Left cardiac atrium (tissue), 4 donors: ENCODE measurements at places on chromosomes 5 and 9.

- DNase-seq, result no peak
These were observed 178.4 kb downstream of the FANCC start for GRCh38 chr9:95139126-95139525.

DNA sequence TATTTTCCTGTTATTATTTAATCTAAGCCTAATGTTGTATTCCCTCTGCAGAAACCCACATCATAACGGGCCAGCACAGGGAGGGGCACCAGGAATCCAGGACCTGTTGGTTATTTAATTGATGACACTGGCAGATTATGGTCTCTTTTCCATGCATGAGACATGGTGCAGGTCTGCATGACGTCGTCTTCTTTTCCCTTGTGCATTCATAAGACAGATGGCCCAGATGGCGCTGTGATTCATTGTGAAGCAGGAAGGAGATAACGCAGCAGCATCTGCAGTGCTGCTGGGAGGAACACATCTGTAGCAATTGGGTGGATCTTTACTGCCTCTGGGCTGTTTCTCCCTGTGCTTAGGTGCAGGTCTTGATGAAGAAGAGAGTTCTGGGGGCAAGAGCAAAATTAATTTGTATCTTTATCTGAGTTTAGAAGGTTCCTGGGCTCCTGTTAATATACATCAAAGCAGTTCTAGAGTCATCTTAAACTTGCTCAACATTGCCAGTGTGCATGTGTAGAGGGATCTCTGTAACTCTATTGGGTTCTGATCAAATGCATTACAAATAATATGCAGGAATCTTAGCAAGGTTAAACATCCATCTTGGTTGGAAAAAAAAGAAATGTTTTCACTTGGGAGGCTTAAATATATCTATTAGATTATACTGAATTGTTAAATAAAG lies 176.1 kb downstream of the PCSK1 start:
- peak; percentile 23 for DNase-seq

GRCh38 chr5:147713550-147714295 lies 68.8 kb downstream of the JAKMIP2 start:
- no peak for DNase-seq

DNA sequence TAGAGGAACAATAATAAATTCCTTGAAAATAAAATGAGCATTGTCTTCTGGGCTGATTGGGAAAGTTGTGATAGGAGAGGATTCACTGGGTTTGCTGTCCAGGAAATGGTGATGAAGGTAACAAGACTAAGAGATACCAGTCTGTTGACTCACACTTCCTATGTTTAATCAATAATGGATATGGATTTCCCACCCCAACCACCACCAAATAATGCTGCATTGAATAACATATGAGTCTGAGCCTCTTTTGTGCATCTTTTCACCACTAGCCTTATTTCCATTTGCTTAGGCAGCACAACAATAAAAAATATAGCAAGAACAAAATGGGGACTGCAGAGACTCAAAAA lies 120.2 kb upstream of the NFIB start:
- no peak for DNase-seq

GRCh38 chr9:134301387-134302129 lies 24.7 kb upstream of the RXRA start:
- DNase-seq, result peak; percentile 5

DNA sequence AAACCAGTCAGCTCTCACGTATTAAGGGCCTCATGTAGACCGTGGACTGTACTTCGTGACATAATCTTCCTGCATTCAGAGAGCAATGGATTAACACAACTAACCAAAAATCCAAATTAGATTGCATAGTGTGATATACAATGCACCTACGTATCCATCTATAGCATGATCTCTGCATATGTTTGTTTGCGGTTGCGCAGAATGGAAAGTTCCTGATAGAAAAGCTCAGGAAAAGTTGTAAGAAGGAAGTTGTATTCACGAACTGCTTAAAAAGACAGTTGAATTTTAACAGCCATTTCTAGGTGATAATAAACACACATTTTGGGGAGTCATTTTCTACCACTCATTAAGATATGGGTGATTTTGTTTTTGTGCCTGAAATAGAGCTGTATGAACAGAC lies 869.0 kb downstream of the TLE4 start:
- no peak for DNase-seq

- no peak for DNase-seq
These were observed 531.1 kb upstream of the TLE4 start for GRCh38 chr9:79040671-79041070.

- peak; percentile 52 for DNase-seq
These were observed 7.7 kb upstream of the SKP1 start for GRCh38 chr5:134184155-134185135.

GRCh38 chr5:102654559-102655349 lies 100.4 kb upstream of the PAM start:
- no peak for DNase-seq

DNA sequence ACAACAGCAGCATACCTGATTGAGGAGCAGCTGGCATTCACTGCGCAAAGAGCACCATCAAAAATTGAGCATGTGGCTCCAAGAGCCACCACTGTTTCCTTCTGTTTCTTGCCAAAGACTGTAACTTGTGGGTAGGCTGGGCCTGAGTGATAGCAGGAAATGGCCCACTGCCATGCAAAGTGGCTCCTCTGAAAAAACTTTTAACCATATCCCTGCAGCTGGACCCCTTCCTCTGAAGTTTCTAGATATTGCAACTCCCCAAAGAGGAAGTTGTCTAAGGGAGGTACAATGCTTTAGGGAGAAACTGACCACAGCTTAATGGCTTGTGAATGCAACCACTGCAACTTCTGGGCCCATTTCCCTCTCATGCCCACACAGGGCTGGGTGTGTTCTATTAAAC lies 355.4 kb upstream of the PDE4D start:
- DNase-seq, result no peak

DNA sequence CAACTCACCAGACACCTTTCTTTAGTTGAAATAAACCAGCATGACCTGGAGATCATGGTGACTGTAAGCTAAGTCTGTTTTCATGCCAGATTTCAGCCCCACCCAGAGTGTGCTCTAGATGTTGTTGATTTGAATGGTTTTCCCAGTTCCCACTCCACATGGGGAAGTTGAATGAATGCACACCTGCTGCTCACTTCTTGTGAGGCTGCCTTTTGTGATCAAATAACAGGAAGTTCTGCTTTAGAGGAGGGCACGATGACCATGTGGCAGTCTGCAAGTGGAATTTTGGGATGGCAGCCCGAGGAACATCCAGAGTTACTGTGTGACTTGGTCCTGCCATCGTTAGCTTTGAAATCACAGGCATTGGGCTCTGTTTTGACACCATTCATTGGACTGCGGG lies 18.7 kb downstream of the SLC46A2 start:
- no peak for DNase-seq

DNA sequence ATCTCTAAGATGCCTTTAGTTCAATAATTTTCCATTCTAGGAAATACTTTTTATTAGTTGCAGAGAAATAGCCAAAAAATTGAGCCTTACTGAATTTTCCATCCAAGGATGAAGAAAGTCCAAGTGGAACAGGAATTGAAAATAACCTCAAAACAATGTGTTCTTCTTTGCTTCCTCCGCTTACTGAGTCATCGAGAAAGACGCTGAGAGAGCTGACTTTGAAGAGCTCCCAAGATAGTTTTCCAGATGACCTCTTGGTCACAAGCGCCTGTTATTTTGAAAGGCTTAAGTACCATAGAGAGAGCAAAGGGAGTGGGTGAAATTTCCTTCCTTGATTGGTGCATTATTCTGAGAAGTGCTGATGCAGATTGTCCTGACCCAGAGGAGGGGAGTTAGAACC lies 253.5 kb upstream of the ATP10B start:
- DNase-seq, result no peak

DNA sequence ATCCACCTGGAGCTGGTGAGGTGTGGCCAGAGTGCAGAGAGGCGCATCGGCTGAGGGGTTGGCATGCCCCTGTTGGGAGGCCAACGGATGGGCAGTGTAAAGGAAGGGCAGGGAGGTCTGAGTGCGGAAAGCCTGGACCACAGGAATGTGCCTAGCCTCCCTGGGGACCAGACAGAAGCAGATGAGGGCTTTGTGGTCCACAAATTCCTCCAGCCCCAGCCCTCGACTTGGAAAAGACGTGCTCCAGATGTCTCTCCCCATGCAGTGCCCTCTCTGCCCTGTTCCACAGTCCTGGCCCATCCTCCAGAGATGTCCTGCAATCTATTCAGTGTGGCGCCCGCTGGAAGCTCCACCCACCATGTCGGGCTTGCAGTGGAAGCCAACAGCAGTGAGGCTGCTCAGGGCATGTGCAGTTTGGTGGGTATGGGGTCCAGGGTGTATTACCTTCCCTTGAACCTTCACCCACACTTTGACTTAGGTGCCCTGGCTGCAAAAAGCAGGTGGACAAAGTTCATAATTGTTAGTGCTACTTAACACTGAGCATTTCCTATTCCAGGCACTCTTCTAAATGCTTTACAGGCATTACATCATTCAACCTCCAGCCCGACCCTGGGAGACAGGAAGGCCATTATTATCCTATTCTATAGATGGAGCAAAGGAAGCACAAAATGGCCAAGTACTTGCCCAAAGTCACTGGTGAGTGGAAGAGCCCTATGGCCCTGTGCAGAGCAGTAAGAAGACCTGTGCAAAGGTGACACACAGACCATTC lies 120.2 kb upstream of the SLC25A48 start:
- DNase-seq, result no peak

DNA sequence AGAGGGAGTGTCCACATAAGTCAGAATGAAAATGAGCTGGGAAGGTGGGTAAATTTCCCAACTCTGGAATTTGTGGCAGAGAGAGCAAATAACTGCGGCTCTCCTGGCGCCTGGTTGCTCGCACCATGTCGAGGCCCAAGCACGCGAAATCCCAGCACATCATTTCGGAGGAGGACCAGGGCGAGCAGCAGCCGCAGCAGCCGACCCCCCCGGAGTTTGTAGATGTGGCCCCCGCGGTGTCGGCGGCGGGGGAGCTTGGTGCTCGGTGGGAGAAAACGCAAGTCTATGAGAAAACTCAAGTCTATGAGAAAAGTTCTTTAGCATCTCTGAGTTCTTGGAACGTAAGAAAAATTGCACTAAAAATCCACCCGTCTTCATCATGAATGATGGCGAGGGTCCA lies 60.3 kb downstream of the ACTBL2 start:
- no peak for DNase-seq

DNA sequence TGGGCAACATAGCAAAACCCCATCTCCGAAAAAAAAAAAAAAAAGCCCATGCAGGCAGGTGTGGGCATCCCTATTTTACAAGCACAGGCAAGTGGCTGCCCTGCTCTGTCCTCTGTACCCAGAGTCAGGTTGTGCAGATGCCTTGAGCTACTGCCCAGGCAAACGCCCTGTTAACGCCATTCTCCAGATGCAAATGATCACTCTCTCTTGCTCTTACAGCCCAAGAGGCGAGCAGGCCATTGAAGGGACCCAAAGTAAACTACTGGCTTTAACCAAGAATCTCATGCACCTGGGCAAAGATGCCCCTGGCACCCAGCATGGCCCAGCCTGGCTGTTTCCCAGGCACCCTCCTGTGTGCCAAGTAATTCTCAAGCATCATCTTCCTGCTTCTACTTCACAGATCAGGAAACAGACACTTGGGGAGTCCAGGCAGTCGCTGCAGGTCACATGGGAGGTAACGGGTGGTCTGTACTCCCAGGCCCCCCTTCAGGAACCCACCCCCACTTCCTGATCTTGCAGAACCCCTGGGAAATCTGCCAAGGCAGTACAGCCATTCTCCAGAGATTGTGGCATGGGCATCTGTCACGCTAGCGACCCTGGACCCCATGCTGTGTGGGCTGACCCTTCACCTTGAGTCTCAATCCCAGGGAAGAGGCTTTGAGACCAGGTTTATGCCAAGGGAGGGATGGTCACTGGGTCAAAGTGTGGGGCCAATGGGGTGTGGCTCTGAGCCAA lies 14.2 kb downstream of the EEIG1 start:
- no peak for DNase-seq

GRCh38 chr9:123651273-123651672 lies 278.7 kb downstream of the DENND1A start:
- DNase-seq, result no peak
